Activated CD4-positive, alpha-beta T cell treated with anti-CD3 and anti-CD28 coated beads, Interleukin-2, amount 10 ng/mL, durations not matched to agents 7 days and 5 days (primary cell): ENCODE measurements at places on chromosomes 7 and 10. TPM values are rescaled to one million over a fixed set of nuclear protein-coding genes. Genes with fewer than 3 reads are reported as not detected.
A peak's percentile ranks its signal among the peaks of the same experiment; 100 is the strongest.

- no peak for DNase-seq
These were observed 11.2 kb upstream of the TSPAN14 start for GRCh38 chr10:80442879-80443278.

DNA sequence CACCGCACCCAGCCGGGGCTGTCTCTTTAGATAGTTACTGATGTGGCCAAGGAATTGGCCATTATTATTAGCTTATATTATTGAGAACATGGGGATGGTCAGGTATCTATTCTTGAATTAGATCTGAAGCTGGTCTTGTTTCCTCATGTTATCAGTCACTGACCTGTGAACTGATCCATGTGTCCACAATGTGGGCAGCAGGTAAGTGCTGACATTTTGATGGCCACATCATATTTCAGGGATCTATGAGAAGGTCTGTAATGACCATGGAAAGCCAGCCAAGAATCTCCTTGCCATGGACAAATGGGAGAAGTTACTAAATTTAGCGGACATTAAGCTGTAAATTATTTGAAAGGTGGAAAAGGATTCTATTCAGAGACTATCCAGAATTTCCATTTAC lies 61.4 kb downstream of the GBF1 start:
- DNase-seq: no peak

ASB13 gene
- total RNA-seq: 4.5 TPM

- DNase-seq: no peak
These were observed 15.1 kb downstream of the ADAM12 start for GRCh38 chr10:126373147-126373546.

FLNC gene
- total RNA-seq: not detected

RHOBTB1 gene
- total RNA-seq: 0.06 TPM

DNA sequence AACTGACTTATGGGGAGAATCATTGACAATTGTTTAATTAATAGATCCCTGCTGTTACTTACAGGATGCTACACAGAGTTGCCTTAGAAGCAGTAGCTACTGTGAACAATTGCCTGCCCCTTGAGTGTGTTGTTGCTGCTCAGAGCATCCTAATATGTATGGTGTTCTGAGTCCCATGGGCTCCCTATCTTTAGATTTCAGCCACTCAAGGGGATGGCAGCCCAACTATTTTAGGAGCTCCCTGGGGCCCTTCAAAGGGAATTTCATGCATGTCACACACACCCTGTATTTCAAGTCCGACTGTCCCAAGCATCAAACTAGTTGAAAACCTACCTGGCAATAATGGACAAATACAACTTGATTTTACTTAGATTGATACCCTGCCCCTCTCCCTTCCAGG lies 111.2 kb downstream of the NOC3L start:
- DNase-seq: no peak

GRCh38 chr10:106971411-106971831 lies 193.1 kb downstream of the SORCS1 start:
- DNase-seq: no peak

DNA sequence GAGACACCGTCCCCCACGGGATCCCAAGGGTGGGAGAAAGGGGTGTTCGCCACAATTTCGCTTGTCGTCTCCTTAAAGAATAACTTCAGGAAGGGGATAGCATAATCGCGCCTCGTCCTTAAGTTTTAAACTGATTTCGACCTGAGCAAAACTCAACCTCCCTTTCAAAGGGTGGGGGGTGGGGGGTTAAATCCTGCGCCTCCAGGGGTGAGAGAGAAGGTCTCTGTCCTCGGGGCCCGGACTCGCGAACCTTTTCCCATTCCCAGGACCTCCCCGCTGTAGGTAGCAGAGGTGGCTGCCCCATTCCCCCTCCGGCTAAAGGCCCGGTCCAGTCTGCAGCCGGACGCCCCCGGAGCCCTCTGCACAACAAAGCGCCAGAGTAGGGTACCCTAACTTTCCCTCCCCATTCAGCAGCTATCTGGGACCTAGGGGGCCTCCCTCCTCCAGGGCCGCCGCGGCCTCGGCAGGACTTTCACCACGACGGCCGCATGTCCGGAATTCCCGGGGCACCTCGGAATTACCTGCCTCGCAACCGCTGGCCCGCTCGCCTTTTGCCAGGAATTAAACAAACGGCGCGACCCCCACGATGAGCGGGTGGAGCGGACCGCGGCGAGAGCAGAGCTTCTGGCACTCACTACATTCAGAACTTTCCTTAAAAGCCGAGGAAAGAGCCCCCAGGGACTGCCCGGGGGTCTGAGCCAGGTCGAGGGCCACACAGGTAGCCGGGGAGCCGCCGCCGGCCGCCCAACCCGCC lies 1.7 kb downstream of the CDK6 start:
- no peak for DNase-seq

- DNase-seq: no peak
These were observed 20.2 kb downstream of the RAMP3 start for GRCh38 chr7:45177801-45178200.

DNA sequence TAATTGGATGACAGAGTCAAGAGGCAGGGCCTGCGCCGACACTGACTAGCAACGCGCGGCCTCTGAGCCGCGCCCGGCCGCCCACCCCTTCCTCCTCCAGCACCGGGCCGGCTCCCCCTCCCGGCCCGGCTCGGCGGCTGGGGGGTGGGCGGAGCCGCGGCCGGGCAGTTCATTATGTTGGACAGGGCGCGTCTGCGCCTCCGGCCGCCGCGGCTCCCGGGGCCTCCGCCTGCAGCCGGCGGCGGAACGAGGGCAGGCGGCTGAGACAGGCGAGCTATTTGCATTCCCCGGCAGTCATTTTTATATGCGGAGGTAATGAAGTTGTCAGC lies 106.7 kb downstream of the SNX10 start:
- DNase-seq: no peak

GRCh38 chr10:62850646-62851045 lies 34.5 kb upstream of the EGR2 start:
- no peak for DNase-seq

C10orf62 gene
- total RNA-seq: not detected

- DNase-seq: no peak
These were observed 562.1 kb downstream of the DNAJB6 start for GRCh38 chr7:157898802-157899505.

DNA sequence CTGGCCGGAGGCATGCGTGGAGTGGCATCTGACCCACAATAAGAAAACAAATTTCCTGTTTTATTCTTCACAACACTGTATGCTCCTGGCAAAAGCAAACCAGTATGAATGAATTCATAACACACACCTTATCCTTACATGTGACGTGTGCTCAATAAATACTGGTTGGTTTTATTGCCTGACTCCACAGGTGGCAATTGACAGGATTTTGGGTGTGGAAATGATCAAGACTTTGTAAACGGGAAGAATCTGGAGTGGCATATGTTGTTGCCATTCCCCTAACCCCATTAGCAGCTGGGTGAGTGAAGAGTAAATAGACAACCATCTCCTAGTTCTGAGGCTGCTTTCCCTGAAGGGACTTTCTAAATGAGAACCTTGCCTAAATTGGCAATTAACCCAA lies 215.5 kb upstream of the AOAH start:
- no peak for DNase-seq

PDK4 gene
- not detected for total RNA-seq

- DNase-seq: no peak
These were observed 27.4 kb upstream of the GOLGA7B start for GRCh38 chr10:97822261-97822687.

DNA sequence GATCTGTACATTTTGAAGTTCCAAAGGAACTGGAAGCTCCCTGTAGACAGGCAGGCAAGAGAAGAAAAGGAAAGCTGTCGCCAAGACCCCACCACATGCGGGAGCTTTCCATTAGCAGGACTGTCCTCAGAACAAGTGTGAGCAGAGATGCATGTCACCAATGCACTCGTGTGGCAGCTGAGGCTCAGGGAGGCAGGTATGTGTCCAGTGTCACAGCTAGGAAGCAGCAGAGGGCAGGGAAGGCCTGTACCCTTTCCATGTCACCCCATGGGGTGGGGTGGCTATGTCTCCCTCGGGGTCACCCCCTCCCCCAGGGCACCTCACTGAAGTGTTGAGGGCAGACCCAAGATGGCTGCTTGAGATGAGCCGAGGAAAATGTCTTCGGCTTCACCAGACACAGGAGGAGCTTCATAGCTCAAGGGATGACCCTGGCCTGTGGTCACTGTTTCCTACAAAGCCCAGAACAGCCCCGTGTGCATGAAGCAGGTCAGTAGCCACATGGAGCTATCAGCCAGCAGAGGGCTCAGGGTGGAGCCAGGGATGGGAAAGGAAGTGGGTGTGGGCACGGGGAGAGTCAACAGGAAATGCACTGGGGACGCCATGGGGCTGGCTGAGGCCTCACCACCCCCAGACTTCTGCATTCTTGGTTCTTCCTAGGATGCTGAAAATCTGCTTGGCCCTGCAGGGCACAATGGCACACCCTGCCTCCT lies 96.6 kb downstream of the FAM53B start:
- DNase-seq: peak; percentile 83

DNA sequence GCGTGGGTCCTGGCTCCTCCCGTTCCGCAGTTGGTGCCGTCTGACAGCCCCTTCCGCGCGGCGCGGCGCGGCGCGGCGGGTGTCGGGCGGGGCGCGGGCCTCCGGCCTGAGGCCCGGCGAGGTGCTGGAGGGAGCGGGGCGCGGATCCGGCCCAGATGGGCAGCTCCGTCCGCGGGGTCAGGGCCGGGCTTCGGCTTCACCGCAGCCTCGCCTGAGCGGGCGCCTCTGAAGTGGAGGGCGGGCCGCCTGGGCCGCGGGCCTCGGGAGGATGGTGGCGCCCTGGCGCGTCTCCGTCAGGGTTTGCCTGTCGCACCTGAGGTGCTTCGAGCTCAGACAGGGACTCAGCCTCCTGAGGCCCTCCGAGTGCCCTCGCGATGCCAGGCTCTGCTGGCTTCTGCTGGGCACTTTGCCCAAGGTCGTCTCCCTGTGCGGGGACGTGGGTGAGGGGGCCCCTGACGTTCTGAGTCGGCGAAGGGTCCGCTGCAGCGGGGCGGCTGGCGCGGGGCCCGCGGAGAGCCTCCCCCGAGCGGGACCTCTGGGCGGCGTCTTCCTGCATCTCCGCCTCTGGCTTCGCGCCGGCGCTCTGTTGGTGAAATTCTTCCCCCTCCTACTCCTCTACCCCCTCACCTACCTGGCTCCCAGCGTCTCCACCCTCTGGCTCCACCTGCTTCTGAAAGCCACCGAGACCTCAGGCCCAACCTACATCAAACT lies 473 bp downstream of the ADCK2 start:
- DNase-seq: peak; percentile 58

- no peak for DNase-seq
These were observed 229.2 kb downstream of the KCND2 start for GRCh38 chr7:120502132-120502531.

GRCh38 chr10:101967713-101968112 lies 88.3 kb downstream of the ARMH3 start:
- DNase-seq: no peak

ITPRID1 gene
- total RNA-seq: not detected

DNA sequence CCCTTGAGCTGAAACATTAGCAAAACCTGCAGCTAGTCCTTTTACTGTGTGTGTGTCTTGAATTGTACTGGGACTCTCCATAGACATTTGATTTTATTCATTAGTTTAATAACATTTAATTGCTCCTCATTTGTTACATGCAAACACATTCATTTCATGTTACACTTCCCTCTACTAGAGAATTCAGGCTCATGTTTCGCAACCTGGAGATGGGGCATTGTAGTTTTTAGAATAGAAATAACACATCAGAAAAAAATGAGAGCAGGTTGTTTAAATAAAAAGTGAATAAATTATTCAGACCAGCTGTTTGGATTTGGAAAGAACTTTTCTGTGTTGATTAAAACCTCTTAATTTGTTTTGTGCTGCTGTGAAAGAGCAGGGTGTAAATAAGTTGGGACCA lies 243.9 kb downstream of the ETV1 start:
- DNase-seq: no peak

DNA sequence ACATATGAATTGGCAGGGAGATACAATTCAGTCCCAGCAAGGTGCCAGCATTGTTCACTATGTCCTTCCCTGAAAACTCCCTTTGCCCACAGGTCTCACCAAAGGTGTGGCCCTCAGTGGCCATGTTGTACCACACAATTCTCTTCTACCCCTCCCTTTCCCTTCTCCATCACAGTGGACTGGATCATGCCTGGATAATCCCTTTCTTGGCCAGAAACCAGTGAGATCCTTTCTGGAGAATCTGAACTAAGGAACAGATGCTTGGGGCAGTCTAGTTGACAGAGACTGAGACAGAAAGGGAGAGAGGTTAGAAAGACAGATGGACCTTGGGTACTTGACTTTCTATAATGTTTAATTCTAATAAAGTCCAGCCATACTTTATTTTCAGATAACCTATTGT lies 9.5 kb downstream of the NMT2 start:
- DNase-seq: no peak

DNA sequence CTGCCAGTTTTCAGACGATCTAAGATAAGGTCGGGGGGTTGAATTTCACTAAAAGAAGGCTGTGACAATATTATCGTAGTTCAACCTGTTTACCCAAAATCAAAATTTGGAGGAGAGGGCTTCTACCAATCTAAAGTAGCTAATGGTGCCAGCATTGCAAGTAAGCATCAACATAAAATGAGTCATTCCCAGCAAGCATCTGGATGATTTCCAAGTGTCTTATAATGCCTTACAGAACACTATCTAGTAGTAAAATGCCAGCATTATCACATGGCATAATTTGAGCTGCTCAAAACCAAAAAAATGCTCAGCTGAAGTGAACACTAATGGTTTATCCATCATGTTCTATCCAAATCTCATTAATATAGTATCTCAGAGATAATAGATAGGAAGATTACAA lies 1193.9 kb downstream of the DNAJB9 start:
- DNase-seq: no peak

DNA sequence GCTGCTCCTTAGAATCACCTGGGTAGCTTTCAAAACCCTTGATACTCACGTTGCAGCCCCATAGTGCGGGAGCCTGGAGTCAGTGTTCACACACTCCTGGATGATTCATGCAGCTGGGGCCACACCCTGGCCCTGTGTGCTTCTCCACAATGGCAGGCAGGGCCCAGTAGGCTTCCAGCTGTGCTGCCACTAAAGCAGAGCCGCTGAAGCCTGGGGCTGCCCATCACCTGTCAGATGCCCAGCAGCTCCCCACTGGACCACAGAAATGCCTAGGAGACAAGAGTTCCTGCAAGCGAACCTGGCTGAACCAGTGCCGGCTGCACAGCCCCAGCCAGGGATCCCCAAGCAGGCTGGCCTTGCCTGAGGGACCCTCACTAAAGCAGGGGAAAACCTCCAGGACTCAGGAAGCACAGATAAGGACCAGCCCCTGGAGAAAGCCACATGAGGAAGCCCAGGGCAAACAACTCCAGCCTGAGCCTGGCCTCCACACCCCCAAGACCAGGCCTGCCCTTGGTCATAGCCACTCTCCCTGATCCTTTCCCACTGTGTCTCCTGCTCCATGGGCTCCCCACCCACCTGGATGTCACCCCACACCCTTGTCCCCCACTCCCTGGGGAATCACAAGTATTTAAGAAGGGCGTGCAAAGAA lies 111.9 kb downstream of the GRID1 start:
- DNase-seq: no peak

DNA sequence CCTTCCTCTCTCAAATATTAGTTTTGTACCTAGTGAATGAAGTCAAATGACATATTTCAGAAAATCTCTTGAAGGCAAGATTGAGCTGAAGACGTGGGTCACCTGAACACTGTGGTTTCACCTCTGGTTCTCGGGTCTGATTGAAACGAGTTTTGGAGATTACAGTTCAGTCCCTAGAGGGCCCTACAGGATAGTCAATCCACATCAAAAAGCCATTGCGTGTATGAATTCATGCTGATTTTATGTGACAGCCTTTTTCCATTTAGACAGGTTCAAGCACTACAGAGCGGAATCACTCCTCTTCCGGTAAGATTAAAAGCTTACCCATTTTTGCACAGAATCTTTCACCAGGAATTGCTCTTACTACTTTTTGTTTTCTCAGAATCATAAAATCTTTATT lies 62.2 kb downstream of the VIM start:
- peak; percentile 31 for DNase-seq

- no peak for DNase-seq
These were observed 9.6 kb downstream of the ELMO1 start for GRCh38 chr7:37438906-37439652.
